ENCODE measurements at places on chromosomes 5 and 9.
A peak's percentile ranks its signal among the peaks of the same experiment; 100 is the strongest.

DNA sequence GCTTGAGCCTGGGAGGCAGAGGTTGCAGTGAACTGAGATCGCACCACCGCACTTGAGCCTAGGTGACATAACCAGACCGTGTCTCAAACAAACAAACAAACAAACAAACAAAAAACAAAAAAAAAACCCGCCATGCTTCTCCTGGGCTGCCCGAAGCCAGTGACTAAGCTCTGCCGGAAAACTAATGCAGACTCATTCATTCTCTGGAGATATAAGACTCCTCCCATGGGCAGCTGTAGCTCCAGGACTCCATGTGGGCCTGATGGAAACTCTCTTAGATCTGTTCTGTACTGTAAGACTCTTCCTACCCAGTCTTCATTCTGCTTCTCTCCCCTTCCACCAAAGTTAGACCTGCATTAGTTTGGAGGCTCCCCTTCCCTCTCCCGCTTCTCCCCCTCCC, 11.1 kb downstream of the GLDC start:
- DNase-seq = no peak

- DNase-seq = no peak
These were observed 200.6 kb upstream of the IRX1 start for GRCh38 chr5:3394891-3395599.

DNA sequence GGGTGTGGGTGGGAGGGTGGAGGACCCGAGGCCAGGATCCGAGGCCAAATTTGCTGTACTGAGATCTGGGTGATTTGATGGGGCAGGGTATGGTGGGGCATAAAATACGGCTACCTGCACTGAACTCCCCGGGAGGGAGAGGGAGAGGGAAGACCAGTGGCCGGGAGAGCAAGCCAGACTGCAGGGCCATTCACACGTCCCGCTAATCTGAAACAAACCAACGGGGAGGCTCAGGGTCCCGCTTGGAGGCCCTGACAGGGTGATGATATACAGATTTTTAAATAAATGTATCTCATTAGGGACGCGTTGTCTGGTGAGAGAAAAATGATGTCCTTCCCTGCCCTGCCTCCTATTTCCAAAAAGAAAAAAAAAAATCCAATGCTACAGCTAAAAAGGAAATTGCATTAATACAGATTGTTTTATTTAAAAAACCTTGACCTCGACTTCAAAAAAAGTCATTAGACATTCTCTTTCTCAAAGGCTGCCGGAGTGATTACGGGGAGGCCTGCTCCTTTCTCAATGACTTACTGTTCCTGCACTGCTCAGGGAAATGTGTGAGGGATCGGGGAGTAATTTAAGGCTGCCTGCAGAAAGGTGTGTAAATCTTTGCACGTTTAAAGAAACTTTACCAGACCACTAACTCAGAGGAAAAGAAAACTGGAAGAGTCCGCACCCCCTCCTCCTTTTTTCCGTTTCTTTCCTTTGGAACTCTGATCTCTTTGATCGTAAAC, 11.5 kb upstream of the PRRX2 start:
- DNase-seq = no peak

DNA sequence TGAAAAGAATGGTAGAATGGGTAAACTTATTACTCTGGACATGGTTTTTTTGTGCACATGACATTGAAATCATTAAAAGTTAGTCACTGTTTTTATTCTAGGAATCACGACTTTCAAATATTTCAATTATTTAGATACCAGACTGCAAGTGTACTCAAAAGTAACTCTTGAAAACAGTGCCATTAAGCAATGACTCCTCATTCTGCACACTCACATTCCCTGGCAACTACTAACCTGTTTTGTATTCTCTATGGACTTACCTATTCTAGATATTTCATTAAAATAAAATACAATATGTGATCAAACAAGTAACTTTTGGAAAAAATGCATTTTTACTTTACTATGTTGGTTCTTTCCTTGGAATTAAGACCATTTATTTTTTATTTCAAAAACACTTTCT, 607.0 kb downstream of the PDE4D start:
- DNase-seq = no peak

DNA sequence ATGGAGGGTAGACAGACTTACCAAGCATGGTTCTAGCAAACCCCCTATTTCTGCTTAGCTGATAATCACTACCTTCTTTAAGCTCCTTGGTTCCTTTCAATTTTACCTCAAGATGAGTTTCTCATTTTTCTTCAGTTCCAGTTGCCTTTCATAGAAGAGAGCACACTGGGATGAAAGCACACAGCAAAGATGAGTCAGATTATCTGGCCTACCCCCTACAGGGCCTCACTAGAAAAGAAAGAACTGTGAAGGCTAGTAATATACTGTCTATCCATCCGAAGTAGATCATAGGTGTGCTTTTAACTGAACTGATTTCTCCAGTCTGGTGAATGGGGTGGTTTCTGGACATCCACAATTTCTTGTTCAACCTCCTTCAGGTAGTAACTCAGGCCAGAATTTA, 122.5 kb downstream of the TRPM3 start:
- no peak for DNase-seq

GRCh38 chr5:61202213-61202612, 39.9 kb upstream of the SMIM15 start:
- no peak for DNase-seq

DNA sequence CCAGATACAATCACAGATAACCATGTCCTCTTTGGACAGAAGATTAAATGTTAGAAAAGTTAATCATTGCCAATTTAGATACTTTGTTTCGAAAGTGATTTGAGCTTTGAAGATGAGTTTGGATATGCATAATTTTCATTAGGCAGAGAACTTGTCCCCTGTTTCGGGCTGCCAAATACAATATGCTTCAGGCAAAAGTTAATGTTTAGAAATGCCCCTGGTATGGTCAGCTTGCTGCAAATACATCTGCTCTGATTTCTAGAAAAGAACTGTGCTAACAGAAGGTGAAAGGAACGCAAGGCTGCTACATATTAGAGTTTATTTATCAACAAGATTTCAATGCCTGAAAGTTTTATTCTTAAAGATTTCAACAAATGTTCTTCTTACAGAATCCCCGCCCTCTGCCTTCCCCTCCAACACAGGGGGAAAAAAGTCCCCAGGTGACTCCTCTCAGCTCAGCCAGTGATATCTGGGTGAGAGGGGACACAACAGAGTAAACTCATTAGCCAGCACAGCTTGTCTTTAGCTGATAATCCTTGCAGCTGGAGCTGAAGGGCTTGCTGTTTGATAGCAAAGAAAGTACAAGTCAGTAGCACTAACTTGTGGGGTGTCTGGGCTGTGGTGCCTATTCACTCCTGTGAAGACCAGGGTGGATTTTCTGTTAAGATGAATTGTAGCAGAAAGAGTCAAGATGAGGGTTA, 435.7 kb downstream of the DMAC1 start:
- DNase-seq = no peak

DNA sequence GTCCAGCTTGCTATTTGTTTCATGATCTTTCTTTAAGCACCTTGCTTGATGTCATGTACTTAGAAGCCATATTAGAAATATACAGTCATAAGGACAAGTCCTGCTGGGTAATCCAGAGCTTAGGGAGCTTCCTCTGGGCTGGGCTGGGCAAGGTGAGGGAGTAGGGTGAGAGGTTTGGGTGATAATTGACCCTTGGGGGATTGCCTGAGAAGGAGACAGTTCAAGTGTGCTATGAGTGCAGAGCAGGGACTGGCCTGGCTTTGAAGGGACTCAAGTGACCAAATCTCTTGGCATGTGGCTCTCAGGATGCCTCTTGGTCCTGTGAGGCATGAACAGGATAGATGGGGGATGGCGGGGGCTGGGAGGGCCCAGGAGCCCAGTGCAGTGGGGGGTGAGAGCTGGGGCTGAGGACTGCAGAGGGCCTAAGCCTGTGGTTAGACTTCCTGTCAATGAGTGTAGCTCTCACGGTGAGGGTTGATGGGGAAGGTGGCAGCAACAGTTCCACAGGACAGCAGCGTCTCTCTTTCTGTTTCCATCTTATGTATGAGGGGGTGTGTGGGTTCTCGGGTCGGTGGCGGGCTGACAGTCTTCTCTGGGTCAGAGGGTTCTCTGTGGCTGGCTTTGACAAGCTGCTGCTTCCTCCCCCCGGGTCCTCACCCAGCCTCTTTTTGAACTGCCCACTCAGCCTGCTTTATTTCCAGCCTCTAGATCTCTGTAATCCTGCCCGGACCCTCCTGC, 53.5 kb downstream of the RGS3 start:
- DNase-seq = no peak

GRCh38 chr9:37100327-37100726, 20.0 kb upstream of the ZCCHC7 start:
- no peak for DNase-seq

- DNase-seq = no peak
These were observed at the start of gene FOXI1 for GRCh38 chr5:170105642-170106611. Gene FOXI1 (plus strand): TSS chr5:170105897. CDS start chr5:170105958, 61 bp downstream.

GRCh38 chr5:158202801-158203200, 343.9 kb upstream of the CLINT1 start:
- no peak for DNase-seq

DNA sequence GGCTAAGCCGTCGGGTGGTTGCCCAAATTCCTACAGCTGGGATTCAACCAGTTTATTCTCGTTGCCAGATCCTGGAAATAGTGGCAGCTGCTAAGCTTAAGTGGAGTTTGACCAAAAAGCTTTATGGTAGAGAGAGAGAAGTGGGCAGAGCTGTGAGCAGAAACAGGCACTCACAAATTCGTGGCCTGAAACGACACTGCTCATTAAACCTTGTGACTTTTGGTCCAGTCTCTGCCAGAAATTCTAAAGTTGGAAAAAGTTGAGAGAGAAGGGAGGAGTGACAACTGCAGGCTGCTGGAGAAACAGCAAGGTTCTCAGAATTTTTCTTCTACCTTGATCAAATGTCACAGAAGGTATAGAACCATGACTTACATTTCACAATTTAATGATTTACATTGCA, 131.5 kb downstream of the MTX3 start:
- no peak for DNase-seq

DNA sequence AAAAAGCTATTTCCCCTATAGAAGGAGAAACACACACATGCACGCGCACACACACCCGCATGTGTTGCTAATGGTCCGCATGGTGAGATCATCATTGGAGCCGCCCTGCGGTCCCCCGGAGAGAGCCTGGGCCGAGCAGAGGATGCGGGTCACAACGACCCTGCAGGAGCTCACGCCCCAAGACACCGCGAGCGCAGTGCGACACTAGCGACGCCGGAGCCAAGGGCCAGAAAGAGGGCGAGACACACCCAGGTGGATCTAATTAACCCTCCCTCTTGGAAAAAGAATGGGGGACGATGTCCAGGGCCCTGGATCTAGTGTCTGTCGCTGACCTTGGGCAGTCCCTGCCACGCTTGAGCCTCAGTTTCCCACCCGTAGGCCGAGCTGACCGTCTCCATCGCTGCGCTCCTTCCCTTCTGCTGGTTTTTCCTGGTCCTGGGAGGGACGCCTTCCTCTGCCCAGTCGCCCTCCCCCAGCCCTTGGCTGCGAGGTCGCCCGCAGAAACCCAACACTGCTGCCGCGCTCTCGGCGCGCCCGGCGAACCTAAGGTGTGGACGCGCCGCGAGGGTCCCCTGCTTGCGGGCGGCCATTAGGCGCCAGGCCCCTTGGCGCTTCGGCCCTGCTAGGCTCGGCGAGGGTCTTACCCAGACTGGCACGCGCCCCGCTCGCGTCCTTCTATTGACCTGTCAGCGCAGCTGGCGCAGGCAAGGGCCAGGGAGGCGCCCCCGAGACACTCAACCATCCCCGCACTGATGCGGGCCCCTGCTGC, 47.5 kb upstream of the RNF20 start:
- peak; percentile 41 for DNase-seq

GRCh38 chr5:37723162-37723961, 116.5 kb downstream of the GDNF start:
- no peak for DNase-seq

GRCh38 chr9:37350486-37351190, 71.9 kb upstream of the GRHPR start:
- peak; percentile 48 for DNase-seq

DNA sequence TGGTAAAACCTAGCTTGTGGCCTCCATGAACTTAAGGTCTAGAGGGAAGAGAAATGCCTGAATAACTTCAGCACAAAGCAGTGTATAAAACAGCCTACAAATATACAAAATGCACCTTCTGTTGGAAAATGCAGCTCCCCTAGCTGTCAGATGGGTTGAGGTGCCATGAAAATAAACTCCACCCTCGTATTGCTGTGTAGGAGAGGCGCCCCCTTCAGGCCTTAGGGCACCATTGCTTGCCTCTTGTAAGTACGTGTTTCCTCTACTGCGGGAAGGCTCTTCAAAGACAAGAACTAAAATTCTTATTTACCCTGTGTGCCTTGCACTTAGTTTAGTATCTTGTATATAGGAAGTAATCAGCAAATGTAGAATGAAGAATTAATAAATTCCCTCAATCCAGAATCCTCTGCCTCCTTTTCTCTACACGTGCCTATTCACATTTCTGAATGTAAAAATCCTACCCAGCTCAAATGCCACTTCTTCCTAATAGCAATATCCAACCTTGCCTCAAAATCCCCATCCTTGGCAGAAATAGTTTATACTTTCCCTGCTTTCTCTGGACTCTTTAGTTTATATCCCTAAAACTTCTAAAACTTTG, 393.7 kb upstream of the PDE4D start:
- peak; percentile 3 for DNase-seq

- DNase-seq = no peak
These were observed 242.3 kb upstream of the BRINP1 start for GRCh38 chr9:119611565-119611964.

- no peak for DNase-seq
These were observed 13.8 kb upstream of the STC2 start for GRCh38 chr5:173341961-173342430.

- no peak for DNase-seq
These were observed 14.0 kb upstream of the TNIP1 start for GRCh38 chr5:151094852-151095245.

GRCh38 chr5:79612667-79613198, 492 bp downstream of the TENT2 start:
- DNase-seq = no peak

- peak; percentile 78 for DNase-seq
These were observed 118.5 kb upstream of the ERCC6L2 start for GRCh38 chr9:95756986-95757385.

DNA sequence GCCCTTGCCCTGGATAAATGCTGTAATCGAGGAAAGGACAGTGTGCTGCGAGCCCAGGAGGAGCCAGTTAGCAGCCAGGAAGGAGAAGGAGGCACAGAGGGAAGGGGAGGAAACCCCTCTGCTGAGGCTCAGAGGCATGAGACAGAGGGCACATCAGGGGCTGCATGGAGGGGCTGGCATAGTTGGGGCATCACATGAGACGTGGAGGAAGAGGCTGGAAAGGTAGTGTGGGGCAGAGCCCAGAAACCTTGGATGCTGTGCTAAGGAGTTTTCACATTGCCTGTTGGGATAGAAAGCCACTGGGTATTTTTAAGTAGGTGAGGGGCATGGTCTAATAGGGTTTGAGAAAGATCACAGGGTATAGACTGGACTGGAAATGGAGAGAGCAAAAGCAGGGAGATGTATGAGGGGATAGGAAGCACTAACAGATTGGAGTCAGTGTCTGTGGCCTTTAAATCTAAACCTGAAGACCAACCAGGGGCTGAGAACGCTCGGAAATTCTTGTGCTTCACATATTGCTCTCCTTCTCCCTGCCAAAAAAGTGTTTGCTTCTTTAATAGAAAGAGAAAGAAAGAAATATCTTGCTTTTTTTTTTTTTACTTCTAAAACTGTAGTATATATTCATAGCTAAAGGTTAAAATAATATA, 33.0 kb upstream of the ANGPTL2 start:
- no peak for DNase-seq

- DNase-seq = peak; percentile 89
These were observed 62.0 kb upstream of the RNU6ATAC start for GRCh38 chr9:134226221-134226930.
